ENCODE measurements at places on chromosomes 1 and 21.

GRCh38 chr1:27591622-27592021 is 12.3 kb downstream of the AHDC1 start:
- no peak for DNase-seq

GRCh38 chr1:1618396-1619068 is 3.2 kb downstream of the MIB2 start:
- no peak for DNase-seq

- DNase-seq = no peak
Measured at GRCh38 chr1:64470665-64471217, 812 bp downstream of the CACHD1 start.

DNA sequence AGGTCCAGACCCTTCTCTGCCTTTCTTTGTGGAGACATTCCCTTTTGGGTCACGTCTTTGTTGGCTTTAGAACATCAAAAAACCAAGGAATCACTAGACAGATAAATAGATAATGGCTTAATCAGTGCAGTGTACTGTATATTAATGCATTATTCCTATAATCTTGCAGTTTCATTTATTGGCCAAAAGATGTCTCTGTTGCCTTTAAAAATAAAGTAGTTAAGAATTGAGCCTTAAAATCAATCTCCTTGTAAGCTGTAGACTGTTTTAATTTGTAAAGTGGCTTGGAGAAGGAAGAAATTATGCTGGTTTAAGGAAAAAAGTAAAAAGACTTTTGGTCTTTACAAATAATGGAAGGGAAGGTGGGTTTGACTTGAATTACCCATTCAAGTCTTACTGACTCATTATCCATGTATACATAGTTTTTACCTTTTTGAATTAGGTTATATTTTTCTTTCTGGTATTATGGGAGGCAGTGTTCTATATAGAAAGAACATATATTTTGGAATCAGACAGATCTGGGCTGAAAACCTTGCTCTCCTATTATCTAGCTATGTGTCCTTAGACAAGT is 84.6 kb downstream of the VPS13D start:
- DNase-seq = no peak

- no peak for DNase-seq
Measured at GRCh38 chr1:171286032-171286705, 27.8 kb upstream of the FMO4 start.

- DNase-seq = no peak
Measured at GRCh38 chr1:6286266-6286665, 25.4 kb upstream of the GPR153 start.

GRCh38 chr1:12475101-12475500 is 142.9 kb downstream of the DHRS3 start:
- no peak for DNase-seq

GRCh38 chr1:109592916-109593315 is 26.5 kb downstream of the GNAT2 start:
- no peak for DNase-seq

DNA sequence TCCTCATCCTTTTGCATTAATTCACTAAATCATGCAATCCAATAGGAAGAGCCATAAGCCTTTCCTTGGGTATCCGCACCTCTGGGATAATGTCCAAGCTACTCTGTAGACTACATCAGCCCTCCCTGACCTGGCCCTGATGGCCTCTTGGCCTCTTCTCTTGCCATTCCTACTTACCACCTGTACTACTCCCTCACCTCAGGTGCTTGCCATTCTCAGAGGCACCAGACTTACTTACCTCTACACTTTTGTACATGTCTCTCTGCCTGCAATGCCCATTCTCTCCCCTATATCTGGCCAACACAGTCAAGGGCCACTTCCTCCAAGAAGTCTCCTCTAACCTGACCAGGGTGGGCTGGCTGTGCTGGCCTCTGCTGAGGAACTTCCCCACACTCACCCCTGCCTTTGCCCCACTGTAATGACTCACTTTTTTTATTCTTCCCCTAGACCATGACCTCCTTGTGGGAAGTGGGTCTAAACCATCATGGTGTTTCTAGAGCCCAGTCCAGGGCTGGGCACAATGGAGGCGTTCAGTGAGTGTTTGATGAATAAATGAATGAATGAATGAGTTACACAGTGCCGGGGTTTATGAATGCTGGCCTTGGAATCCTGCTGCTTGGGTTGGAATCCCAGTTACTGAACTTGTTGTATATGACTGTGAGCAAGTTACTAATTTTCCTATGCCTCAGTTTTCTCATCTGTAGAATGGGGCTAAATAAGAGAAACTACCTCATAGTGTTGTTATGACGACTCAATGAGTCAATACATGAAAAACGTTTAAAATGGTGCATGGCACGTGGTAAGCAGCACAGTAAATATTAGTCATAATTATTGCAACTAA is 179.8 kb downstream of the FOXD2 start:
- DNase-seq = no peak

GRCh38 chr1:41708332-41708731 is 210.4 kb downstream of the HIVEP3 start:
- DNase-seq = no peak

DNA sequence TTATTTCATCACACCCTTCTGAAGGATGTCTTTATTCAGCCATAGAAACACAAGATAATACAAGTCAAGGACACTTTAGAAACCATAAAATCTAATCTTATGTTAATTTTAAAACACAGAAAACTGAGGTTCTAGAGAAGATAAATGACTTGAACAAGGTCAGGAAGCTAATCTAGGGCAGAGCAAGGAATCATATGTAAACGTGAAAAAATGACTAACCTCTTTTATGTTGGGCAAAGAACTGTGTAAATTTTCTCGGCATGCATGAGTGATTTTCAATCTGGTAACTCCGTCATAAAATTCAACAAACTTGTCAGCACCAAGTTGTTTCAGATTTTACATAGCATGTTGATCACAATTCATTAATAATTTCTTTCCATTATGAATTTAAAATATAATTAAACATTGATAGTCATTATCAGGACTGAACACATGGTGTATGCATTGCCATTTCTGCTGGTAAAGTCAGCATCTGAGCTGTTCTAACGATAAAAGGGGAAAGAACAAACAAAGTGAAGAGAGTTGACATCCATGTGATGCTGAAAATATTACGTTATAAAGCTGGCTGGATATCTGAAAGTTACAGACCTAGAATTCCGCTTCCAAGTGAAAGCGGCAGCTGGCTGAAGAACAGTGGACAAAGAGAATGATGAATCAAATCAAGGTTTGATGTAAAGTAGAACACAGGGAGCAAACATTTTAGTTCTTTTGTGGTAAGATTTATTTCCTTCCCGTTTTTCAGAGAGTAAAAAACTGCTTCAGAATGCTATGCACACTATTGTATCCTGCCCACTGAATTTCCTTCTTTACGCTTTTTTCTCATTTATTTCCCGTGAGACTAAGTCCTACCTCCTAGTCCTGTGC is 1037.4 kb upstream of the TMPRSS15 start:
- DNase-seq = no peak

DNA sequence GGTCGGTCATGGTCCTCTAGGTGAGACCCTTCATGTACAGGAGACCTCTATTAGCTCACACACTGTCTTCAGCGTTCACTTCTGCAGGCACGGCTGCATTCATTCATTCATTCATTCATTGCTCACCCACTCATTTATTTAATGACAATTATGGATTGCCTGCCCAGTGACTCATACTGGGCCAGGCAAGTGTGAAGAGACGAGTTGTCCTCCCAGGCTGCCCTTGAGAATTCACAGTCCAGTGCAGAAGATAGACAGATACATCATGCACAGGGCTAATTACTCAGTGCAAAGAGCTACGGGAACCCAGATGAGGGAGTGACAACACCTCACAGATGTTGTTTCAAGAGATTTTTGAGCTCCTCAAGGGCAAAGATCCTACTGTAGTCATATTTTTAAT is 248.4 kb downstream of the TNR start:
- no peak for DNase-seq

GRCh38 chr21:33205476-33205875 is 24.3 kb upstream of the IFNAR2 start:
- DNase-seq = peak; percentile 40

- DNase-seq = no peak
Measured at GRCh38 chr1:103365860-103366569, 159.5 kb upstream of the RNPC3 start.
